ENCODE measurements at places on chromosomes 3 and 15.

- peak; percentile 74 for DNase-seq
Observed at GRCh38 chr3:123719862-123720453, 135.1 kb upstream of the HACD2 start.

GRCh38 chr3:83224101-83224868 lies 1462.8 kb upstream of the GBE1 start:
- no peak for DNase-seq

- no peak for DNase-seq
Observed at GRCh38 chr15:40435023-40435709, 5.6 kb upstream of the BAHD1 start.

DNA sequence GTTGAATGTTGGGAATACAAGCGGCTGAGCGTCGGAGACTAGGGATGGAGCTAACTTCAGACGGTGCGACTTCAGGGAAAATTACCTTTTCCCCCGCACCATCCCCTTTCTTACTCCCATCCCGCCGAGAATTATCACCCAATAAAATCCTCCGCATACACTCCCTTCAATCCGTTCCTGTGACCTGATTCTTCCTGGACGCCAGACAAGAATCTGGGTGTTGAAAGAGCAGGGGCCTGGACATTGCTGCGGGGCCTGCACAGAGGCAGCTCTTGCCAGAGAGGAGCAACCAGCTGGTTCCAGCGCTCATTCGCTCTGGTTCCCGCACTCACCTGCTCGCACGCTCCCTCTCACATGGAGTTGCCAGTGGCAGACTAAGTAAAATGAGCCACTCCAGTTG lies 241.9 kb downstream of the ALCAM start:
- peak; percentile 25 for DNase-seq

DNA sequence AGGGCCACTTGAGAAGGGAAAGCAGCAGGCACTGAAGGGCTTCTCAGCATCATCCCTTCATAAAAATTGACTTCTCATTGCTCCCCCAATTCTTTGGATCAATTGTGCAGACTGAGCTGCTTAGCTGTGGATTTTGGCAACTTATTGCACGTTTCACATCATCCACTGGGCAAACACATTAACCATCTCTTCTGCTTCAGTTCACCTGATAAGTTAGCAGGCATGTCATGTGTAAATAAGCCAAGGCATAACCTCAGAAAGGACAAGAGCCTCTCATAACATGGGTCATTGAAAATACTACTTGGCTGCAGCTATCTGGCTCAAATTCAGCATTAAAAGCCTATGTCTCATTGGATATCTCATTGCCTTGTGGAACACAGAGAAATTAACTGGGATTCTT lies 366.5 kb downstream of the LRRC3B start:
- no peak for DNase-seq

DNA sequence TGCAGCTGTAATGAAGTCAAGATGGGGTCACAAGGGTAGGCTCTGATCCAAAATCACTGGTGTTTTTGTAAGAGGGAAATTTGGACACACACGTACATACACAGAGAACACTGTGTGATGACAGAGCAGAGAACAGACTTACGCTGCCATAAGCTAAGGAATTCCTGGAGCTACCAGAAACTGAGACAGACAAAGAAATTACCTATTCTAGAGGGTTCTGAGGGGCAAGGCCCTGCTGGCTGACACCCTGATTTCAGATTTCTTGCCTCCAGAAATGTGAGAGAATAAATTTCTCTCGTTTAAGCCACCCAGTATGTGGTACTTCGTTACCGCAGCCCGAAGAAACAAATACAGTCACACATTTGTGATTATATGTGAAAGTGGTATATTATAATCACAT lies 24.8 kb downstream of the CBLB start:
- DNase-seq, result no peak

- no peak for DNase-seq
Observed at GRCh38 chr3:112128843-112129727, 4.0 kb downstream of the GCSAM start.

GRCh38 chr3:4982773-4983738 lies 3.8 kb downstream of the BHLHE40 start:
- DNase-seq, result no peak

DNA sequence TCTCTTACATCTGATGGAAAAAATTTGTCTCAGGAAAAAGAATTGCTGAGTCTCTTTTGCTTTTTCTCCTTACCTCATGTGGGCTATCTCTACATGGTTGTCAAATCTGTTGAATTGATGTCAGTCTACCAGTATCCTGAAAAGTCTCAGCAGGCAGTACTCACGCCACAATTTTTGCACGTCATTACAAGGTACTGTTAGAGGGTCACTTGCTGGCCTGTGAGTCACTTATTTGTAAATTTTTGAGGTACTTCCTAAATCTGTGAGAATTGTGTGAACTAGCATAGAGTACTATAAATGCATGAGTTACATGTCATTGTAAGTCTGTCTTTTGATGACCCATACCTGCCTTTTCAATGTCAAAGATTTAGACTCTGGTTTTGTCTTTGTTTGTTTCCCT lies 15.9 kb downstream of the HPS3 start:
- DNase-seq, result no peak

Data from left ventricle myocardium inferior (tissue), 1 donor.